Gastrocnemius medialis (tissue), 4 donors: ENCODE measurements at places on chromosomes 2 and 18. TPM values are rescaled to one million over a fixed set of nuclear protein-coding genes. Genes with fewer than 3 reads are reported as not detected.
A peak's percentile ranks its signal among the peaks of the same experiment; 100 is the strongest.

The CAB39 gene
- total RNA-seq, result 211 TPM

- H3K27me3 ChIP-seq, result no peaks in the 10 kb centered on the region
- H3K36me3 ChIP-seq, result no peaks in the 10 kb centered on the region
- H3K27ac ChIP-seq, result no peak overlapping the region
- H3K4me1 ChIP-seq, result no peaks in the 10 kb centered on the region
- H3K4me3 ChIP-seq, result no peak overlapping the region
Measured at GRCh38 chr2:139605668-139606067, 825.5 kb upstream of the NXPH2 start.

- H3K4me3 ChIP-seq, result no peak overlapping the region
- H3K27me3 ChIP-seq, result no peaks in the 10 kb centered on the region
- no peaks in the 10 kb centered on the region for H3K36me3 ChIP-seq
- no peaks in the 10 kb centered on the region for H3K4me1 ChIP-seq
Measured at GRCh38 chr18:74531043-74531442, 3.3 kb upstream of the CNDP1 start.

The ASPRV1 gene
- 0.39 TPM for total RNA-seq

The ALPG gene
- not detected for total RNA-seq

The CTAGE1 gene
- not detected for total RNA-seq

GRCh38 chr2:126650994-126651393 lies 5.0 kb upstream of the GYPC start:
- H3K36me3 ChIP-seq, result no peaks in the 10 kb centered on the region
- H3K27me3 ChIP-seq, result no peaks in the 10 kb centered on the region
- no peak overlapping the region for H3K27ac ChIP-seq
- H3K4me1 ChIP-seq, result peaks cover 6% of the 10 kb centered on the region

The DUSP11 gene
- total RNA-seq, result 13.6 TPM

GRCh38 chr2:201697899-201698298 lies 545 bp downstream of the MPP4 start:
- H3K36me3 ChIP-seq, result peaks cover 26% of the 10 kb centered on the region
- no peak for DNase-seq
- H3K4me1 ChIP-seq, result peaks cover 10% of the 10 kb centered on the region

The IL1F10 gene
- not detected for total RNA-seq

GRCh38 chr2:180944372-180944771 lies 36.0 kb upstream of the UBE2E3 start:
- H3K4me3 ChIP-seq, result no peak overlapping the region
- H3K36me3 ChIP-seq, result no peaks in the 10 kb centered on the region
- H3K27ac ChIP-seq, result no peak overlapping the region
- no peak for DNase-seq

GRCh38 chr2:69384618-69385081 lies 2.4 kb downstream of the GFPT1 start:
- H3K4me1 ChIP-seq, result peaks cover 18% of the 10 kb centered on the region
- DNase-seq, result no peak
- no peak overlapping the region for H3K4me3 ChIP-seq
- no peaks in the 10 kb centered on the region for H3K27me3 ChIP-seq
- H3K27ac ChIP-seq, result no peak overlapping the region

DNA sequence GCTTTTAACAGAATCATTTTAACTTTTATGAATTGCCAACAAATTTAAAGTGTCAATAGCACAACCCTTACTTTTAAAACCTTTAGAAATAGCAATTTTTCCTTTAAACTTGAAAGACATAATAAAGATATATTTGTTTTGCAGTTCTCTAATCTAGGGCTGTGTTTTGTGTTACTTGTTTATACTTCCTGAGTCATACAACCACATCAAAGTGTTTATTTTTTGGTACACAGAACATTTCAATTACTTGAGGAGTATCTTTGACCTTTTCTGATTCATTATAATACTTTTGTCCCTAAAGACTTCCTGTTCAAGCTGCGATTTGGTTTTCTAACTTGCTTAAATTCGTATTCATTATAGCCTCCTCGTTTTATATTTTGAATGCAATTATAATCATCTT lies 21.8 kb downstream of the TYW5 start:
- DNase-seq, result no peak
- H3K27ac ChIP-seq, result no peak overlapping the region
- peaks cover 6% of the 10 kb centered on the region for H3K4me1 ChIP-seq

The PRR30 gene
- total RNA-seq, result not detected

DNA sequence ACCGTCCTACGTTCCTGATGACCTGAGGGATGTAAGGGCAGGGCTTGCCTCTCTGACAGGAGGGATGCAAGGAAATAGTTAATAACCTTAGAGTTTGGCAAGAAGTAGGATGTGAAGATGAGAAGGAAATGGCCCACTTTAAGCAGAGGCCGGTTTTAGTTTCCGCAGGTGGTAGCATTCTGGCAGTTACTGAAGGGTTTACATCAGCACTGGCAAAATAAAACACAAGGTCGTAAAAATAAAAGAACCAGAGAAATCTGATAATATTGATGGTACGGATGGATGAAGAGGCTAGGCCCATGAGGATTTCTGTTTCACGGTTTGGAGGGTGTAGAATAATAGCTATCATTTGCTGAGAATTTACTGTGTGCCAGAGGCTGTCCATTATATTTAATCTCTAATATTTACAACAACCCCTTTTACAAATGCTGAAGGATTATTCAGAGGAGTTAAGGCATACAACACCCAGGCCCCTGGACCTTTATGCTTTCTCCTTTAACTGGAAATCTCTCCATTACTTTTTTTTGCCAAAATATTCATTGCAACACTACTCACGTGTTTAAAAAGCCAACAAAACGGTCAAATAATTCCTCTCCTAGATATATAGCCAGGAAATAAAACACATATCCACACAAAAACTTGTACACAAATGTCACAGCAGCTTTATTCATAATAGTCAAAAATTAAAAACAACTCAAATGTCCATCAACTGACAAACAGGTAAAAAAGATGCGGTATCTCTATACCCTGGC lies 28.5 kb downstream of the DAPL1 start:
- H3K36me3 ChIP-seq, result no peaks in the 10 kb centered on the region
- no peak for DNase-seq
- H3K27me3 ChIP-seq, result no peaks in the 10 kb centered on the region
- no peak overlapping the region for H3K27ac ChIP-seq
- H3K4me1 ChIP-seq, result no peaks in the 10 kb centered on the region

The MXD1 gene
- 7.4 TPM for total RNA-seq

The TANC1 gene
- total RNA-seq, result 9.9 TPM

DNA sequence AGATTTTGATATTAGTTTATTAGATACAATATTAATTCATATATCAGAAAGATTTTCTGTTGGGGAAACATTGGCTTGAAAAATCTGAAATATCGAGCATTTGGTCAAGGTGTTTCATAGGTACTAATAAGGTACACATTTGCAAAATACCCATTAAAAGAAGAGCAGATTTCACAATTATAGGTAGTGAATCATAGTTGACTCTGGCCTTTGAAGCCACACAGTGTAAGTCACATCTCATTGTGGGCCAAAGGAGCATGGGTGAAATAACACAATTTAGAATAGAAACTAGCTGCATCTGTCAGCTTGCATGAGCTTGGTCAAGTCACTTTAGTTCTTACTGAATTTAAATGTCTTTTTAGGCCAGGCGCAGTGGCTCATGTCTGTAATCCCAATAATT lies 4.9 kb downstream of the KDM3A start:
- peaks cover 60% of the 10 kb centered on the region for H3K4me1 ChIP-seq
- no peak for DNase-seq
- H3K36me3 ChIP-seq, result peaks cover 24% of the 10 kb centered on the region
- H3K27ac ChIP-seq, result no peak overlapping the region
- no peak overlapping the region for H3K4me3 ChIP-seq

- no peak overlapping the region for H3K4me3 ChIP-seq
- peaks cover 23% of the 10 kb centered on the region for H3K4me1 ChIP-seq
- no peak overlapping the region for H3K27ac ChIP-seq
- H3K27me3 ChIP-seq, result no peaks in the 10 kb centered on the region
- H3K36me3 ChIP-seq, result peaks cover 20% of the 10 kb centered on the region
Measured at GRCh38 chr2:165952085-165952484, 1.5 kb downstream of the TTC21B start.

- no peaks in the 10 kb centered on the region for H3K27me3 ChIP-seq
- H3K36me3 ChIP-seq, result no peaks in the 10 kb centered on the region
- no peak for DNase-seq
- H3K4me1 ChIP-seq, result no peaks in the 10 kb centered on the region
- H3K27ac ChIP-seq, result no peak overlapping the region
- H3K4me3 ChIP-seq, result no peak overlapping the region
Measured at GRCh38 chr18:7064346-7064745, 53.3 kb downstream of the LAMA1 start.

- no peak overlapping the region for H3K4me3 ChIP-seq
- no peak overlapping the region for H3K27ac ChIP-seq
- DNase-seq, result no peak
- no peaks in the 10 kb centered on the region for H3K27me3 ChIP-seq
- H3K36me3 ChIP-seq, result no peaks in the 10 kb centered on the region
Measured at GRCh38 chr2:216903470-216903869, 43.6 kb upstream of the TNP1 start.

GRCh38 chr2:101063352-101064124 lies 61.4 kb downstream of the RPL31 start:
- DNase-seq, result no peak
- H3K27ac ChIP-seq, result peak overlapping the region; percentile 78
- no peaks in the 10 kb centered on the region for H3K27me3 ChIP-seq
- H3K4me3 ChIP-seq, result no peak overlapping the region

DNA sequence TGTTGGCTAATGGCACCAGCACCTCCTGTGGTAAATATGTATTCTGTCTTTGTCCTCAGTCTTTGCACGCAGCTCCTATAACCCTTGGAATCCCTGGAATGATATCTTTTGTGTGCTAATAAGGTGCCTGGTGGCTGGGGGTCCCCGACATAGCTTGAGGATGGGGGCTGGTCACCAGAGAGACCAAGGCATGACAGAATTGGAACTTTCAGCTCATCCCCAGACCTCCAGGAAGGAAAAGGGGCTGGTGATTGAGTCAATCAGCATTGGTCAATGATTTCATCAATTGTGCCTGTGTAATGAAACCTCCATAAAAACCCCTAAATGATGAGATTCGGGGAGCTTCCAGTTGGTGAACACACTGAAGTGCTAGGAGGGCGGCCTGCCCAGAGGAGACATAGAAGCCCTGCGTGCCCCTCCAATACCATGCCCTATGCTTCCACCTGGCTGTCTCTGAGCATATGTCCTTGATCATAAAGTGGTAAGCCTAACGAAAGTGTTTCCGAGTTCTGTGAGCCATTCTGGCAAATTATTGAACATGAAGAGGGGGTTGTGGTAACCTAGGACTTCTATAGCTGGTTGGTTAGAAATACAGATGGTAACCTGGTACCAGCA lies 26.6 kb upstream of the KCMF1 start:
- no peaks in the 10 kb centered on the region for H3K4me1 ChIP-seq
- H3K4me3 ChIP-seq, result no peak overlapping the region
- no peaks in the 10 kb centered on the region for H3K36me3 ChIP-seq
- no peak for DNase-seq
- H3K27me3 ChIP-seq, result no peaks in the 10 kb centered on the region

- H3K27me3 ChIP-seq, result no peaks in the 10 kb centered on the region
- H3K27ac ChIP-seq, result no peak overlapping the region
- no peak overlapping the region for H3K4me3 ChIP-seq
- no peak for DNase-seq
Measured at GRCh38 chr2:119788752-119789151, 29.0 kb downstream of the PTPN4 start.

The PRKRA gene
- total RNA-seq, result 91.0 TPM

DNA sequence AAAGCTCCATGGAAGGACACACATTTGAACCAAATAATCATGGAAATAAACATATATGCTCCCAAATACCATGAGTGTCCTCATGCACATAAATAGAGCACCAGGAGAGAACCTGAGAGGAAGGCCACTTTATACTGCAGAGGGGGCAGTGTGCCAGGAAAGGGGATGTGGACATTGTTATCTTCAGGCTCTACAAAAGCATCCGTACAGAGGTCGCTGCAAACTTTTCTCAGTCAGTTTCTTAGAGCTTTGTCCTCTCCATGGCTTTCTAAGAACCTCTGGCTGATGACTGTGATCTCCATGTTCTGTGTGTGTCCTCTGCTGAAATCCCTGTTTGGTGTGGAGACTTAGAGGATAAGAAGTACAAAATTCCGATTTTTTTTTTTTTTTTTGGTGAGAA lies 515.7 kb downstream of the CNTNAP5 start:
- DNase-seq, result no peak
- no peak overlapping the region for H3K4me3 ChIP-seq
- H3K27me3 ChIP-seq, result no peaks in the 10 kb centered on the region
- no peaks in the 10 kb centered on the region for H3K4me1 ChIP-seq
- no peaks in the 10 kb centered on the region for H3K36me3 ChIP-seq

The AKAIN1 gene
- not detected for total RNA-seq

The SERPINB7 gene
- not detected for total RNA-seq

The OTX1 gene
- not detected for total RNA-seq

DNA sequence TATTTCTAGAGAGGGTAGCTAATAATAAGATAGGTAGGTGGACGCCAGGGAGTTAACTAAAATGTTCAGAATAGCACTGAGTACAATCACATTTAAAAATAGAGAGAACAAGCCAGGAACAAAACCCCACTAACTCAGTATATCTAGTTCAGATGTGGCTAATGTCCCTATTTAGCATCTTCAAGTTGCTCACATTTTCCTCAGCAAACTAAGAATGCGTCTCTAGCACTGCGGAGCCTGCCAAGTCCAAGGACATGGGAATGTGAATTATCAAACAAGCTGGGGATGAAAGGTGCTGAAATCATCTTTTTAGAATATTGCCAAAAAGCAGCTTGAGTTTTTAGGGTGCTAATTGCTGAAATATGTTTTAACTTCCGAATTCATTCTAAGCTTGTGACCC lies 398.5 kb upstream of the FIGN start:
- no peaks in the 10 kb centered on the region for H3K4me1 ChIP-seq
- DNase-seq, result no peak
- no peak overlapping the region for H3K27ac ChIP-seq
- H3K4me3 ChIP-seq, result no peak overlapping the region
- H3K36me3 ChIP-seq, result no peaks in the 10 kb centered on the region

The RHBDD1 gene
- 14.2 TPM for total RNA-seq

DNA sequence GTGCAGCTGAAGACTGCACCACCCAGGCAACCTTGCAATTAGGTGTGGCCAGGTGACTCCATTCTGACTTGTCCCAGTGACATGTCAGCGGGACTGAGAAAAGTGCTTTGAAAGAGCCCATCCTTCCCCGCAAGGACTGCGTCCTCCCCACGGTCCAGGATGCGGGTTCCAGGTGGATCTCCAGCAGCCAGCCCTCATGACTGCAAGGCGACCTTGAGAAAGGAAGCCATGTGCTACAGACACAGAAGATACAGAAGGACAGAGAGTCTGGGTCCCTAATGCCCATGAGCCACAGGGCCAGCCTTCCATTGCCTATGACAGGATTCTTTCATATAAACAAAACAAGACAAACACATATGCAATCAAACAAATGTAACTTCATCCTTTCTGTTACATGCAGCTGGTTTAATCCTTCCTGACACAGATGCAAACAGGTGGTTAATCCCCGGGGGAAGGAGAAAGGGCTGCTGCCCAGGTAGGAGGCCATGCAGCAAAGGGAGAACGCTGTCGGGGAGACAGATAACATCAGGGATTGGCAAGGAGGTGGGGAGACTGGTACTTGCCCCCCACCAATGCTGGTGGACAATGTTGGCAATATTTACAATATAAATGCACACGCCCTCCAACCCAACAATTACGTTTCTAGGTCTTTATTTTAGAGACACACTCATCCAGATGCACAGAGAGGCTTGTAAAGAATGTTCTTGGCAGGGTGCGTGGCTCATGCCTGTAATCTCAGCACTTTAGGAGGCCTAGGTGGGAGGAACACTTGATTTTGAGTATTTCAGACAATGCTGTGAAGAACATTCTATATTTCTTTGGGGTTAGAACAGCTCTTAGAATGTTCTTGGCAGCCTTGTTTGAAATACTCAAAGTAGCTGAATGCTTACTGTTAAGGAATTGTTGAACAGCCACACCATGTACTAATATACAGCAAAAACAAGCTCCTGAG lies 64.8 kb downstream of the NCAPH start:
- no peak overlapping the region for H3K4me3 ChIP-seq
- no peak for DNase-seq
- H3K27me3 ChIP-seq, result no peaks in the 10 kb centered on the region
- H3K36me3 ChIP-seq, result no peaks in the 10 kb centered on the region
- no peak overlapping the region for H3K27ac ChIP-seq

The ZAP70 gene
- 1.1 TPM for total RNA-seq
